ENCODE measurements at places on chromosomes 12 and 14.

DNA sequence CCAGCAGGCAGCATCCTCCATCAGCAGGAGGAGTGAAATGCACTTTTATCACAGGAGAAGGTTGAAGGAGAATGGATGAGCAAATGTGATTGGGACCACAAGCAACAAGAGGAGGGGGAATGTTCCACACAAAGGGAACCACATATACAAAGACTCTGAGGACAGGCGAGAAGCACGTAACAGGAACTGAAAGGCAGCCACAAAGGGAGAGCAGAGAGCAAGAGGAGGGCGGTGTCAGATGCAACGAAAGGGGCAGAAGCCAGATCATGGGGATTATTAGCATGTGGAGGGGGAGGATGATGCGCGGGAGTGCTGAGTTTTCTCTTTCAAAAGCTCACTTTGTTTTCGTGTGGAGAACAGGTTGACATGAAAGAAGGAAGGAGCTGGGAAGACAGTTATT is 241.1 kb downstream of the SPTSSA start:
- no peak overlapping the region for H3K4me3 ChIP-seq
- H3K27me3 ChIP-seq, result no peaks in the 10 kb centered on the region
- no peak for DNase-seq
- no peaks in the 10 kb centered on the region for H3K4me1 ChIP-seq

GRCh38 chr12:89621521-89621920 is 87.1 kb downstream of the ATP2B1 start:
- H3K27me3 ChIP-seq, result no peaks in the 10 kb centered on the region
- H3K27ac ChIP-seq, result no peak overlapping the region
- no peak overlapping the region for H3K4me3 ChIP-seq
- no peaks in the 10 kb centered on the region for H3K4me1 ChIP-seq

DNA sequence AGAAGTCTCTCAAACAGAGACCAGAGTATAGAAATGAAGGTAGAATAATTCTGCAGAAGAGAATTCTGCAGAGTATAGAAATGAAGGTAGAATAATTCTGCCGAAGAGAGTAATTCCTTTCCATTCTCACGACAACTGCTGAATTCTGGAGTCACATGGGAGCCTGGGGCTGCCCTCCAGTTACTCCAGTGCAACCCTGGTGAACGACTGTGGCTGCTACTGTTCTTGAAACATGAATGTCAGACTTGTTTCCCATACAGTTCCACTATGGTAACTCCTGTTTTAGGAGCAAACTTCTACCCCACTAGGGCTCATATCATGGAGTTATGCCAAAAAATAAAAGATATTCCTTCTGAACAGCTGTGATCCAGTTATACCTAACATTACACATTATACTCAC is 164.4 kb downstream of the KICS2 start:
- no peak overlapping the region for H3K27ac ChIP-seq
- no peak overlapping the region for H3K4me3 ChIP-seq
- no peaks in the 10 kb centered on the region for H3K27me3 ChIP-seq
- no peaks in the 10 kb centered on the region for H3K36me3 ChIP-seq
- H3K4me1 ChIP-seq, result no peaks in the 10 kb centered on the region

DNA sequence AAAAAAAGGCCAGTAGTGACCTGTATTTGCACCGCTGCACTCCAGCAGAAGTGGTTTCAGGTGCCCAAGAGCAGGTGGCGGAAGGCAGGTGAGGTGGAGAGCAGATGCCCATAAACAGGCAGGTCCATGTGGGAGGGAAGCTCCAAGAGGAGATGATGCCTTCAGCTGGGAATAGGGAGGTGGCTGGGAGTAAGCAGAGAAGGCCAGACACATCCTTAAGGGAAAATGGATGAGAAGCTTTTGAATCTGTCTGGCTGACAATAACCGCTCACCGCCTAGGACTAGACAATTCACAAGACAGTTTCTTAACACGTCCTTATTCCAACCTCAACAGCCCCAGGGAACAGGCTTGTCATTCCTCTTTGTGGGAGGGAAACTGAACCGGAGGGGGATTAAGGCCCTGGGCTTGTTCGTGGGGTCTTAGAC is 43.9 kb upstream of the PLEKHG6 start:
- no peak for DNase-seq
- no peak overlapping the region for H3K4me3 ChIP-seq
- no peaks in the 10 kb centered on the region for H3K4me1 ChIP-seq
- no peaks in the 10 kb centered on the region for H3K36me3 ChIP-seq

GRCh38 chr12:76551482-76551888 is 8.1 kb downstream of the OSBPL8 start:
- H3K4me3 ChIP-seq, result no peak overlapping the region
- H3K27ac ChIP-seq, result no peak overlapping the region
- no peaks in the 10 kb centered on the region for H3K4me1 ChIP-seq
- no peak for DNase-seq

GRCh38 chr12:16568873-16569272 is 37.1 kb downstream of the LMO3 start:
- DNase-seq, result no peak
- H3K27me3 ChIP-seq, result no peaks in the 10 kb centered on the region
- no peak overlapping the region for H3K27ac ChIP-seq
- no peaks in the 10 kb centered on the region for H3K36me3 ChIP-seq
- H3K4me1 ChIP-seq, result no peaks in the 10 kb centered on the region
- no peak overlapping the region for H3K4me3 ChIP-seq

DNA sequence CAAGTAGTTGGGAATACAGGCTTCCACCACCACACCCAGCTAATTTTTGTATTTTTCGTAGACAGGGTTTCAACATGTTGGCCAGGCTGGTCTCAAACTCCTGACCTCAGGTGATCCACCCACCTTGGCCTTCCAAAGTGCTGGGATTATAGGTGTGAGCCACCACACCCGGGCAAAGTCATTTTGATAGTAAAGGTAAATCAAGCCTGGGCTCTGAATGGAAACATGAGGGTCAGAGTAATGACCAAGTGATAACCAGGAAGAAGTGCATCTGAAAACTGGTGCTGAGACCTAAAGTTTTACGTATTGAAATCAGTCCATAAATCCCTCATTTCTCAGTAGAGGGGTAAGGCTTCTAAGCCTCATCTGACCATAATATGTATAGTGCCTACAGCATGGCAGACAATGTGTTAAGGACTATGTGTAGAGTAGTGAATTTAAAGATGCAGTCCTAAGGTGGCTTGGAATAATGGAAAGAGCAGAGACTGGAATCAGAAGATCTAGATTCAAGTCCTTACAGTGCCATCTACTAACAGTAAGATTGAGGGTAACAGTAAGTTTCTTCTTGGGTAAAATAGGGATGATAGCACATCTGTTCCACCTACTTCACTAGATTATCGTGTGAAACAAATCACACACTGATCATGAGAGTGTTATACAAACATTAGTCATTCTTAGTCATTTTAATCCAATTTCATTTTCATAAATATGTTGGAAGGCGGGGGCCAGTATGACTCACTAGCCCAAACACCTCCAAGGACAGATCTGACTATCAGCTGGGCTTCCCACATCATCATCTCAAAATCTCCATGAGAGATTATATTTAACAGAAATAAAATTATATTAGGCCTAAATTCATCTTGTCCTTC is 11.2 kb downstream of the MAP4K5 start:
- no peak overlapping the region for H3K27ac ChIP-seq
- H3K4me3 ChIP-seq, result no peak overlapping the region
- peaks cover 18% of the 10 kb centered on the region for H3K4me1 ChIP-seq
- no peak for DNase-seq

- H3K4me3 ChIP-seq, result no peak overlapping the region
- H3K4me1 ChIP-seq, result no peaks in the 10 kb centered on the region
- DNase-seq, result no peak
- no peak overlapping the region for H3K27ac ChIP-seq
These were observed 185.9 kb downstream of the PPFIA2 start for GRCh38 chr12:81573228-81573627.

GRCh38 chr12:979349-979748 is 11.7 kb upstream of the ERC1 start:
- H3K27ac ChIP-seq, result no peak overlapping the region
- DNase-seq, result no peak
- no peaks in the 10 kb centered on the region for H3K27me3 ChIP-seq
- H3K4me3 ChIP-seq, result no peak overlapping the region

GRCh38 chr12:38904537-38905479 is 583 bp downstream of the CPNE8 start:
- H3K4me1 ChIP-seq, result no peaks in the 10 kb centered on the region
- peak; percentile 66 for DNase-seq
- H3K4me3 ChIP-seq, result peak overlapping the region; percentile 64
- H3K27ac ChIP-seq, result peak overlapping the region; percentile 75

GRCh38 chr14:95319312-95320077 is at the start of gene CLMN:
CLMN (minus strand) TSS chr14:95319908; CDS start chr14:95319792, 116 bp downstream.
- H3K4me1 ChIP-seq, result no peaks in the 10 kb centered on the region
- no peaks in the 10 kb centered on the region for H3K27me3 ChIP-seq
- DNase-seq, result peak; percentile 70
- peak within 1 kb of the TSS; percentile 96 for H3K4me3 ChIP-seq
- H3K36me3 ChIP-seq, result no peaks in the 10 kb centered on the region
- peak within 1 kb of the TSS; percentile 75 for H3K27ac ChIP-seq

GRCh38 chr14:81006266-81006665 is 50.8 kb downstream of the TSHR start:
- H3K4me3 ChIP-seq, result no peak overlapping the region
- H3K27me3 ChIP-seq, result no peaks in the 10 kb centered on the region
- H3K36me3 ChIP-seq, result no peaks in the 10 kb centered on the region
- H3K4me1 ChIP-seq, result no peaks in the 10 kb centered on the region
- H3K27ac ChIP-seq, result no peak overlapping the region
- no peak for DNase-seq

DNA sequence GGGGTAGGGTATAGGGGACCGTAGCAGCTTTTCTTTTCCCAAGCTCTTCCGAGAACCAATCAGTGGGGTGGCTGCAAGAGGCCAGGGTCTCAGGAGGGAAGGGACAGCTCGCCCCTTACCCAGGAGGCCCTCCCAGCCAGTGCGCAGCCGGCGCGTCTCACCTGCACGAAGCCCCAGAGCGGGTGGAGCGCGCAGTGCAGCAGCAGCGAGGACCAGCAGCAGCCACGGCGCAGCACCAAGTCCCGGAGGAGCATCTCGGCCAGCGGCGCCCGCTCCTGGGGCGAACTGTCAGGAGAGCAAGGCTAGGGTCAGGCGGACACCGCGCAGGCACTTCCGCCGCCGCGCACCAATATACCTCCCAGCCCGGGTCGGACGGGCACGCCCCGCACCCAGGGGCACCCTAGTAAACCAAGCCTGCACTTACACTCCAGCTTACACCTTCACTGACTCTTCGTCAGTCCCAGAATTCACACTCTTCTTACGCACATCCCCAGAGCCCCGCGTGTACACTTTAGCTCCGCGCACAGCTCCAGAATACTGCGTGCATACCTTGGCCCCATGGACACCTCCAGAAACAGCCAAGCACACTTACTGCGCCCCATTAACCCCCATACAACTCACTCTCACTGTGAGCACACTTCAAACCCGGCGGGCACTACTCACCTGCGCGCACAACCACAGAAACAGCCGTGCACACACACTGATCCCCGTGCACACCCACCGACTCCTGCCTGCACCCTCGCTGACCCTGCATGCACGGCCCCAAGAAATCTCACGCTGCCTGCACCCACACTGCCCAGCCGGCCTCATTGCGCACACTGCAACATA is 606 bp downstream of the PRIMA1 start:
- H3K27ac ChIP-seq, result peak overlapping the region; percentile 76
- no peaks in the 10 kb centered on the region for H3K36me3 ChIP-seq
- no peaks in the 10 kb centered on the region for H3K27me3 ChIP-seq
- no peaks in the 10 kb centered on the region for H3K4me1 ChIP-seq

DNA sequence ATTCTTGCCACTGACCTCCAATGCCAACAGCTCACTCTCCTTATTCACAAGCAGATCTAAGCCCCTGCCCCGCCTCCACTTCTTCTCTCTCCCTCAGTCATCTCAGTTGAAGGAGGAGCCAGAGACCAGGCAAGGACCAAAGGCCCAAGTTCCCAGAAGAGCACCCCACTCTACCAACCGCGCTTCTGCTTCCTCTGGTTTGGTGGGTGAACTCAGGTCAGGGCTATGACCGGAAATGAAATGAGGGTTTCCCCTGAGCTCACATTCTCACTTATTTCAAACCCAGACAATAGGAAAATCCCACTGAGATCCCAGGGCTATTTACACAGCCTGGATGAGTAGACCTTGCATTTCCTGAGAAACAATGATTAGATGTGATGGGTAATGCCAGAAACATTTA is 9.9 kb downstream of the DPF3 start:
- H3K36me3 ChIP-seq, result no peaks in the 10 kb centered on the region
- H3K4me1 ChIP-seq, result no peaks in the 10 kb centered on the region
- DNase-seq, result no peak
- H3K27me3 ChIP-seq, result no peaks in the 10 kb centered on the region
- no peak overlapping the region for H3K4me3 ChIP-seq
- H3K27ac ChIP-seq, result no peak overlapping the region

DNA sequence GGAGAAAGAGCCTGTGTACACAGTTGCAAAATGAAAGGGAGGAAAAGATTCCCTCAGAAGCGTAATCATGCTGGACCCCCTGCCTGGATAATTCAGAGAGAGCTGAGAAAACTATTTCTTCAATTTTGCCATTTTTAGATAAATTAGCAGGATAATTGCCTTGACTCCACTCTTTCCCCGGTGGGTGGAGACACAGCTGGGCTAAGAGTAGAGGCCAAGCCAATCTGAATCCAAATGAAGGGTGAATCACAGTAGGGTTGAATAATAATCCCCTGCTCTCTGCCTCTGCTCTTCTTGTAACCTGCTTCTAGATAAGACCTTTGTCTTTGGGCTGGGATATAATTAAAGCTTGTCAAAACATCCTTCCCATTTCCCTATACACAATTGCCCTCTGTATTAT is 150.1 kb downstream of the CAPZA3 start:
- H3K4me3 ChIP-seq, result no peak overlapping the region
- DNase-seq, result no peak

DNA sequence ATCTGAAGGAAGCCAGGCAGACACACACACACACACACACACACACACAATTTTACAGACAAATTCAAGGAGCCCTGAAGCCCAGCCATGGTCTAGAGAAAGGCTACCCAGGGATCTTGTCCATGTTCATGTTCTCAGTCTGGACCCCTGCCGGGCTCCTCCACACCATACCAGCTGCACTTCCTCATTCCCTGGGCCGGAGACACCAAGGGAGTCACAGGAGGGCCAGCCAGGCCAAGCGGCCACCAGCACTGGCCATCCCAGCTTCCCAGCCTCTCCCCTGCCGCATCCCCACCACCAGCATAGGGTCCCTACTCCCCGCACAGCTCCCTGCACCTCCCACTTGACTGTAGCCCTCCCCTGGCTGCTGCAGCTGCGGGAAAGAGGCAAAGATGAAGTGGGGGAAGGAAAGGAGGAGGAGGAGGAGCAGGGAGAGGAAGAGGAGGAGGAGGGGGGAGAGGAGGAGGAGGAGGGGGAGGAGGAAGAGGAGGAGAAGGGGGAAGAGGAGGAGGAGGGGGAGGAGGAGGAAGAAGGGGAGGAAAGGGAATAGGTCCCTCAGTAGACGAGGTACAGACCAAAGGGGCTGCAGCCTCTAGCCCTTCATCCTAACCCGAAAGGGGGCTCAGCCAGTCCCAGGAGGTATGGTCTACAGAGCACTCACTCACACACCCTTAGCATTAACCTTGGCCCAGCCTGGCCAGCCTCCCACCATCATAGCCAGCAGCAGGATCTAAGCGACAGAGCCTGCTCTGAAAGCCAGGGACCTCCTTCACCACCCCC is 293.2 kb downstream of the DPF3 start:
- no peaks in the 10 kb centered on the region for H3K36me3 ChIP-seq
- no peaks in the 10 kb centered on the region for H3K4me1 ChIP-seq
- no peak overlapping the region for H3K4me3 ChIP-seq
- H3K27me3 ChIP-seq, result no peaks in the 10 kb centered on the region

GRCh38 chr14:95408731-95409476 is 89.2 kb upstream of the CLMN start:
- H3K36me3 ChIP-seq, result no peaks in the 10 kb centered on the region
- DNase-seq, result no peak
- H3K27me3 ChIP-seq, result no peaks in the 10 kb centered on the region
